Hematopoietic multipotent progenitor cell treated with erythropoietin and hydrocortisone succinate and interleukin-3 and kit ligand, for 4 days (in vitro differentiated cells): ENCODE measurements at places on chromosomes 16 and 17.

GRCh38 chr17:73933871-73934270, 269.6 kb upstream of the RPL38 start:
- no peak for DNase-seq

- DNase-seq: peak; percentile 64
Measured at GRCh38 chr17:57899822-57900221, 50.0 kb upstream of the MRPS23 start.

GRCh38 chr17:82548681-82549303, 29.3 kb downstream of the FOXK2 start:
- peak; percentile 84 for DNase-seq

DNA sequence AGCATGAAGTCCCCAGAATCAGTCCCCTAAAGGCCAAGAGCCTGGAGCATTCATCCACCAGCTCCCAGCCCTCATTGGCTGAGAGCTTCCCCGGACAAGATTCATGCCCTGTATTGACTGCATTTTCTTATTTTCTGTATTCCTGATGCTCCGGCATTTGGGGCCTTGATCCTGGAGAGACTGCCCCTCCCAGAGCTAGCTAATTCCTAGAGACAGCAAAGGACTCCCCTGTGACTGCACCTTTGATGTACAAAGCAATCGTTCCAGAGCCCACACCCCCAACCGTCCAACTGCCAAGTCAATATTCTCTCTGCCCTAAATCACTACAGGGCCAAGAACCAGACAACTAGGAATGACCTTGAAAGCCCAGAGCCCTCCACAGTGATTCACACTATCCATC, 93.4 kb upstream of the CDH5 start:
- no peak for DNase-seq

- DNase-seq: no peak
Measured at GRCh38 chr17:19551165-19551564, 17.5 kb downstream of the SLC47A1 start.

DNA sequence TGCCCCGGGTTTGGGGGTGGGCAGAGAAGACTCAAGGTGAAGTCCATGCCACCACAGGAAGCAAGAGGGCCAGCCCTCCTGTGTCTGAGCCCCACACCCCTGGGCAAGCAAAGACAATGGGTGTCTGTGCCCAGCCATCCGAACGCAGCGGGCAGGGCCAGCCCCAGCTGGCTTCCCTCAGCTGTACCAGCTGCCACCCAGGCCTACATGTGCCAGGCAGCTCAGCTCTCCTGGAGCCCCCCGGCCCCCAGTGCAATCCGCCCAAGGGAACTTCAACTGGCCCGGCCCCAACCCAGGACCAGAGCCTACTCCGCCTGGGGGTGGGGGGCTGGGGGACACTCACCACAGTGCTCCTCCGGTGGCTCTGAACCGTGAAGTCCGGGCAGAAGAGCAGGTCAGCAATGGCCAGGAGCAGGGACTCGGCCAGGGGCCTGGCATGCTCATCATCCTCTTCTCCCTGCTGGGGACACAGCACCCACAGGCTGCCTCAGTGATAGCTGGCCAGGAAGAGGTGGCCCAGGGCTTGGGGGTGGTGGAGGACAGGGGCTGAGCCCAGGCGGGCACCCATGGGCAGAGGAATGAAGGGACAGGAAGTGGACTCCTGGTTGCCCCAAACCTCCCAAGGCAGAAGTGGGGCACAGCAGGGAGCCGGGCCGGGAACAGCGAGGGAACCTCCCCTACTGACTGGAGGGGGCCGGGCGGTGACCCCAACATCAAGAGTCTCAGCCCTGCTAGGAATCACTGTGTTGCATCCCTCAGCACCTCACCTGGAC, 9.8 kb downstream of the HID1 start:
- DNase-seq: no peak

- no peak for DNase-seq
Measured at GRCh38 chr17:62643496-62643895, 16.0 kb downstream of the MRC2 start.

- peak; percentile 85 for DNase-seq
Measured at GRCh38 chr17:31373150-31374093, 18.1 kb upstream of the RAB11FIP4 start.

DNA sequence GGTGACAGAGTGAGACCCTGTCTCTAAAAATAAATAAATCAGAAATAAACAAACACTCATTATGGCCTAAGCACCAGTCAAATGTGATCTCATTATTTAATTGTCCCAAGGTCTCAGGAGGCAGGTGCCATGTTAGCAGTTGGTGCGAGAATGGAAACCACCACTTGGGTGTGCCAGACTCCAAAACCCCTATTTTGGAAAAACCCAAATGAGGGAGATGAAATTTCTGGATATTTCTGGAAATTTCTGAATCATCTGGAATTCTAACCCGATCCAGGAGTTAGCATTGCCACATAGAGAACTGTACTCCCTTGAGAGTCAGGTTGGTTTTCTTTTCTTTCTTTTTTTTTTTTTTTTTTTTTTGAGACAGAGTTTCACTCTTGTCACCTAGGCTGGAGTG, 264.0 kb downstream of the XYLT1 start:
- DNase-seq: no peak

- no peak for DNase-seq
Measured at GRCh38 chr16:21986692-21987246, 14.1 kb downstream of the PDZD9 start.

- no peak for DNase-seq
Measured at GRCh38 chr16:66562409-66562808, 3.8 kb upstream of the CMTM1 start.

DNA sequence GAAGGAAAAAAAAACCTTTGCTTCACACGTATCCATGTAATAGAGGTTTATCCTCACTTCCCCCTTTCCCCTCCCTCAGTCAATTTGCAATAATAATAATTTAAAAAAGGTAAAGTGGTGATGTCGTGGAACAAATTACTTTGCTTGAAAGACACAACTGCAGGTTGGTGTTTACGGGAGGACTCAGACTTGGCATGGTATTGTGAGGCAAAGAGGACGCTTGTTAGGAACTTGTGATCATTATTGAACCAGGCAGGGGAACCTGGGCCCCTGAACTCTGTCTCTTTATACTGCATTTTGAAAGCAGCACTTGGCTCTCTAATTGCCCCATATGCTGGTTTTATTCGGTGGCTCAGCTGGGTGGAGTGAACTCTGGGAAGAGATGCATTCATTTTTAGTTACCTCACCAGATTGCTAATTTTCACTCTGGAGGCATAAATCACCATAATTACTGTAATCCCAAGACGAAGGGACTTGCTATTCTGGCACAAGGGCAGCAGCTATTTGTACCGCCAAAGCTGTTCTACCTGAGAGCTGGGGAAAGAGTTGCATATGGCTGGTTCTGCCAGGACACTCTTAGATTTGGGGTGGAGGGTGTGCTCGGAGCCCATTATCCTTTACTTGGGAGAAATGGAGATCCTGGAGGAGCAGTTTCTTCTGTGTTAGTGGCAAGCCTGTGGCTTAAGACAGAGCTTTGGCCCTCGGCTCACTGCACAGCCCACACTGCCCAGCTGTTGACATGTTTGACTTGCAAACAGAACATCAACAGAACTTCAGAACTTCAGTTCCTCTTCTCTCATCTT, 5.7 kb upstream of the DHX8 start:
- no peak for DNase-seq

DNA sequence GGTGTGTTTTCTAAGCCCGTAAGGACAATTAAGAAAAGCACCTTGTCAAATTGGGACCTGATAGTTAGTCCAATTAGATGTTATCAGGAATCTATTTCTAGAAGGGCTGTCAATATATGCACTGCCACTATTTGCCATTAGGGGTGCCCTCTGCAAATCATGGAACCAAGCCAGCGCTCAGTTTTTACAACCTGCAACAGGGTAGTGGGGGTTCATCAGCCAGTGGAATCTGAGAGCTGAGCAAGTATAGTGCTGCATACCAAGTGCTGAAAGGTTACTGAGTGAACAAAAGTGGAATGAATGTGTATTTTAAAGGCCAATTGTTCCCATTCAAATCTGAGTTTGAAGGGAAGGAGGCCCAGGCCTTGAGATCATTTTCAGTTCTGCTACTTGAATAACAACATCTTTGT, 10.4 kb downstream of the PRR11 start:
- peak; percentile 78 for DNase-seq

DNA sequence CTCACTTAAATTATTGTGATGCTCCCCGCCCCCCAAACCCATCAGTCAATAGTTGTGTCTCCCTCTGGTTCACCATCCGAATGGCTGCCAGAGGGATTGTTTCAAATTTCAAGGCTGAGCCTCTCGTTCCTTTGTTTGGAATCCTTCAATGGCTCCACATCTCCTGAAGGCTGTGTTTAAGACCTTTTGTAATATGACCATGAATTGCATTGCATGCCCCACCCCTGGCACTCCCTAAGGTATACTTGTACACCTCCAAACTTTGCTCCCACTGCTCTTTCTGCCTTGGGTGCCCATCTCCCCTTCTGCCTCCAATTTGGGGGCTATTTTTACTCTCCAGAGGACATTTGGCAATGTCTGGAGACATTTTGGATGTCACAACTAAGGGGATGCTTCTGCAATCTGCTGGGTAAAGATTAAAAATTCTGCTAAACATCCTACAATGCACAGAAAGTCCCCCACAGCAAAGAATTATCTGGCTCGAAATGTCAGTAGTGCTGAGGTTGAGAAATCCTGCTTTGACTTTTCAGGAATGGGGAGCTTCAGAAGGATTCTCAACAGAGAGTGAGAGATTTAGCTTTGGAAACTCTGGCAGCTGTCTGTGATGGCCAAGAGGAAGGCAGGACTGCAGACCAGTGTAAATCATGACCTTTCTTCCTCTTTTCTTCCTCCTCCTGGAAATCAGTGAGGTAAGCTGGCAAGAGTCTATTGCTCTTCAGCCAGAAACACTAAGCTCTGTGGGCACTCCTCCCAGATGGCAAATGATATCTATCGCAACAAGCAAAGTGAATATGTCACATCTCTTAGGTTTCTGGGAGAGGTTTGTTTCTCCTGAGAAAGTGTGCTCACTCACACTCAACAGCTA, 8.7 kb upstream of the IL4R start:
- DNase-seq: peak; percentile 45

DNA sequence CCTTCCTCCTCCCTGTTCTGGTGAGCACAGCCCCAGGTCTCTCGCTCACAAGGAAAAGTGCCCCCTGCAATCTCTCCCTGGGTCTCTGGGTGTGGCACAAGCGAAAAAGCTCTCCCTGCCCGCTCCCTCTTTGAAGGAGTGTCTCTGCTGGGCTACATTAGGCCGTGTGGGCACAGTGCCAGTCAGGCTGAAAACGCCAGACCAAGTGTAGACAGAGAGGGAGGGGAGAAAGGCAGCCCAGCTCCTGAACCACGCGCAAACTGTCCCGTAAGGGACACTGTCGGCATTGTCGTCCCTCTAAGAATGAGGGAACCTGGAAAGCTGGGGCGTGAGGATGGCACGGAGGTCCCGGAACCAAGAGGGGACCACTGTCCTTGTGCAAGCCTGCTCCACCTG, 3.9 kb downstream of the SMIM5 start:
- DNase-seq: peak; percentile 83

DNA sequence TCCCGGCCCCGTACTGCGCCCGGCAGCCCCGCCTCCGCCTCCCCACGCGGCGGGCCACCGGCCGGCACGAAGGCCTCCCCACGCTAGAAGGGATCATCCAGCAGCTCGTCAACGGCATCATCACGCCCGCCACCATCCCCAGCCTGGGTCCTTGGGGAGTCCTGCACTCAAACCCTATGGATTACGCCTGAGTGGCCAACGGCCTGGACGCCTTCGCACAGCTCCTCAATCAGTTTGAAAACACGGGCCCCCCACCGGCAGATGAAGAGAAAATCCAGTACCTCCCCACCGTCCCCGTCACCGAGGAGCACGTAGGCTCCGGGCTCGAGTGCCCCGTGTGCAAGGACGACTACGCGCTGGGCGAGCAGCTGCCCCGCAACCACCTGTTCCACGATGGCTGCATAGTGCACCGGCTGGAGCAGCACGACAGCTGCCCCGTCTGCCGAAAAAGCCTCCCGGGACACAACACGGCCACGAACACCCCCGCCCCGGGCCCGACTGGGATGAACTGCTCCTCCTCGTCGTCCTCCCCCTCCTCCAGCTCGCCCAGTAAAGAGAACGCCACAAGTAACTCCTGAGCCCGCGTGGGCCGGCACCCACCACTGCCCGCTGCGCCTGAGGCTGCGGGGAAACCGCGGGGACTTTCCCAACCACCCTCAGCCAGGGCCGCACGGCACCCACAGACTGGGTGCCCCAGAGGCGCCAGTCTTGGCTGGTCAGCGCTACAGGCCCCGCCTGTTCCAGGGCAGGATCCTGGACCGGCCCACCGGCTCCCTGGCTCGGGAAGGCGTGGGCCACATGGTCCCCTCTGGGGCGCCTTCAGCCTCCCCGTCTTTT, 39.0 kb upstream of the AKAP1 start:
- DNase-seq: peak; percentile 16

- DNase-seq: peak; percentile 5
Measured at GRCh38 chr17:14621826-14622614, 321.1 kb downstream of the HS3ST3B1 start.

DNA sequence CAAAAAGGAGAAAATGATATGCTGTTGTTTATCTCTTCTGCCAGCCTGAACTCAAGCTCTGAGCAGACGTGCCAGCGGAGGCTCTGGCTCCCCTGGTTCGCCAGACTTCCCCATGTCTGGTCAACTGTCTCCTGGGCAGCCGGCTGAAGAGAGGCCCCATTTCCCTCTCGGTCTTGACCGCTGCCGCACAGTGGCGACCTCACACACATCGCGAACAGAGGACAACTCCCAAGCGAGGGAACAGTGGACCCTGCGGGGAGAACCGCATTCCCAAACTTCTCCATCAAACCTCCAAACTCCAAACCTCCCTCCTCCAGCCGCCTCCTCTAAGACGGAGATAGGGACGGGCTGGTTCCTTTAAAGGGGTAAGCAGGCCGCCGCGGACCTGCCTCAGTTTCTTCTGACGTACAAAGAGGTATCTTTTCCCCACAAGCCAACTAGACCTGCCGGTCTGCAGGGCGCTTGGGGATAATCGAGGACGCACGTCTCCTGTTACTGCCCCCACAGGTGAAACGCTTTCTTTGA, 24.9 kb upstream of the RFFL start:
- peak; percentile 83 for DNase-seq

GRCh38 chr16:10663744-10664143, 31.0 kb downstream of the TEKT5 start:
- no peak for DNase-seq

DNA sequence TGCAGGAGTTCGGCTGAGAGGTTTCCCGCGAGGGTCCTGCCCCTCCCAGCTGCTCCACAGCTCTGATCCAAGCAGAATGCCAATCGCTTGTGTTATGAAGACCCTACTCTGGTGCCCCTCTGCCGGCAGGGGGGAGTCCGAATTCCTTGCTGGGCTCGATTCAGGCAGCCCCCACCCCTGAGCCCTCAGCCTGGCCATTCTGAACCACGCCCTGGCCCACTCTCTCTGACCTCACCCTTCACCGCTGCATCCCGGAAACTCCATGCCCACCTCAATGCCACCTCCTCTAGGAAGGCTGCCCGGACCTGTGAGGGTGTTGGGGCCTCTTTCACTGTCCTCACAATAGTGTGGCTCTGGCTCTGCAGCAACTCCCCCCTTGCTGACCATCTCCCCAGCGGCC, 7.9 kb upstream of the UBE2I start:
- no peak for DNase-seq

- no peak for DNase-seq
Measured at GRCh38 chr16:11416228-11417001, 71.2 kb downstream of the RMI2 start.
